ENCODE measurements at places on chromosomes 4 and X.

GRCh38 chr4:128823025-128823661, 13.6 kb downstream of the JADE1 start:
- DNase-seq = no peak

- DNase-seq = no peak
These were observed 229.6 kb downstream of the PRDM5 start for GRCh38 chr4:120692964-120693363.

GRCh38 chr4:143713955-143714625, 13.6 kb upstream of the FREM3 start:
- no peak for DNase-seq

- no peak for DNase-seq
These were observed 16.3 kb upstream of the FAT1 start for GRCh38 chr4:186739802-186740434.

GRCh38 chrX:57380026-57380796, 93.7 kb downstream of the FAAH2 start:
- DNase-seq = no peak

DNA sequence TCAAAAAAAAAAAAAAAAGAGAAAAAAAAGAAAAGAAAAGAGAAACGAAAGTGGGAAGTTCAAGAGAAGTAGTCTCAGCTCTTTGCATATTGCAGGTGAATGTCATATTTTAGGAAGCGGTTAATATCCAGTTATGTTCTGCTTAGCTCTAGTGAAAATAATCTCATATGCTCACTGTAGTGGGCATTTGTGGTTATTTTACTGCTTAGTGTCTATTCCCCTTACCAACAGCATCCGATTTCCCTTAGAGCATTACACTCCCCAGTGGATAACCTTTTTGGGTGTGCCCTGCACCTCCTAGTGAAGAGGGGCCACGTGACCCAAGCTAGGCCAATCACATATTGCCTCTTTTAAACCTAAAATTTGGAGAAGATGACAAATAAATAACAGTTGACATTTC, 111.2 kb upstream of the ZNF827 start:
- DNase-seq = no peak

DNA sequence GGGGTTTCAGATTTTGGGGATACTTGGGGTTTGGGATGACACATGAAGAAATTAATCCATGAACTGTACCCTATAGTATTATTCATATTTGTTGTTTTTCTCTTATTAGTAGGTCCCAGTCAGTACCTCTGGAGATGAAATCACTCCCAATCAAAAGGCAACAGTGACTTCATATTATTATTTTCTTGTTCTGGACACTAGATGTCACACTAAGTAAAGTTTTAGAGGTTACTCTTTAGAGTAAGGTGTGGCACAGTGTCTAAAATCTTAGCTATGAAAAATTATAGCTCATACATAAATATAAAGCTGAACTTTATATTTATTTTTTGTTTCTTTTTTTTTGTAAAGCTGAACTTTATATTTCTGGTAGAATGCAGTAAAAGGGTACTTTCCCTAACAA, 35.1 kb downstream of the FAM114A1 start:
- peak; percentile 55 for DNase-seq

DNA sequence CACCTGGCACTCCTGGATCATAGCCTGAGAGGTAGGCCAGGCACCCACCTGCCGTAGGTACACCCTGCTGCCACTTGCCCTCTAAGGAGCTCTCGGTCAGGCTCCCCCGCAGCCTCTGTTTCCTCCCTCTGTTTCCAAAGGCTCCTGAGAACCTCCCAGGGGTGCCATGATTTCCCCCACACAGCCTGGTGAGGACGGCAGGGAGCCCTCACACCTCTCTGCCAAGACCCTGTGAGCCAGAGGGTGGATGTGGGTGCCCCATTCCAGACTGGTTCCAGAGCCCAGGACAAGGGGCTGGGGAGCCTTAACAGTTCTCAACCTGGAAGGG, 1.6 kb upstream of the ABLIM2 start:
- no peak for DNase-seq

- no peak for DNase-seq
These were observed 21.8 kb downstream of the NKX3-2 start for GRCh38 chr4:13522282-13523104.

GRCh38 chr4:181108237-181108636, 1135.0 kb upstream of the TENM3 start:
- no peak for DNase-seq

DNA sequence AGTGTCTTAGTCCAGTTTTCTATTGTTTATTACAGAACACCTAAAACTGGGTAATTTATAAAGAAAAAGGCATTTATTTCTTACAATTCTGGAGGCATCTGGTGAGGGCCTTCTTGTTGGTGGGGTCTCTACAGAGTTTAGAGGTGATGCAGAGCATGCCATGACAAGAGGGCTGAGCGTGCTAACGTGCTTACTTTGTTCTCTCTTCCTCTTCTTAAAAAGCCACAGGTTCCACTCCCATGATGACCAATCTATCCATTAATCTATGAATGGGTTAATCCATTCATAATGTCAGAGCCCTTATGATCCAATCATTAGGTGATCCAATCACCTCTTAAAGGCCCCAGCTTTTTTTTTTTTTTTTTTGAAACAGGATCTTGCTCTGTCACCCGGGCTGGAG, 291.5 kb upstream of the GALNTL6 start:
- DNase-seq = no peak

DNA sequence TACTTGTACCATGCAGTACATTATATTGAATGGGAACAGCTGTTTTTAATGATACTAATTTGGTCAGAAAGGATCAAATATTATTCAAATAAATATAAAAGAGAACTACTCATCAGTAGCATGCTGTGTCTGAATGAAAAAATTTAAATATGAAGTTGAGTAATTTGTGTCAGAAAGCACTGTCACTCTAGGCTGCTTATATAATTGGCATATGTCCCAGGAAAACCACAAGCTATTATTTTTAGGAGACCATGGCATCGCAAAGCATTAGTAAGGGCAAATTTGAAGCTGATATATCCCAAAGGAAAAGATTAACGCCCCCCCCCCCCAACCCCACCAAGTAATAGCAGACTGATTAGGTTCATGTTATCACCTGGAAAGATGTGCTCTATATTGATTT, 388.5 kb upstream of the SPANXN4 start:
- DNase-seq = no peak

GRCh38 chr4:20268028-20268427, 16.3 kb downstream of the SLIT2 start:
- DNase-seq = no peak

GRCh38 chr4:20109391-20109790, 142.3 kb upstream of the SLIT2 start:
- DNase-seq = peak; percentile 3

- no peak for DNase-seq
These were observed 92.1 kb downstream of the SLC9A7 start for GRCh38 chrX:46666831-46667230.

DNA sequence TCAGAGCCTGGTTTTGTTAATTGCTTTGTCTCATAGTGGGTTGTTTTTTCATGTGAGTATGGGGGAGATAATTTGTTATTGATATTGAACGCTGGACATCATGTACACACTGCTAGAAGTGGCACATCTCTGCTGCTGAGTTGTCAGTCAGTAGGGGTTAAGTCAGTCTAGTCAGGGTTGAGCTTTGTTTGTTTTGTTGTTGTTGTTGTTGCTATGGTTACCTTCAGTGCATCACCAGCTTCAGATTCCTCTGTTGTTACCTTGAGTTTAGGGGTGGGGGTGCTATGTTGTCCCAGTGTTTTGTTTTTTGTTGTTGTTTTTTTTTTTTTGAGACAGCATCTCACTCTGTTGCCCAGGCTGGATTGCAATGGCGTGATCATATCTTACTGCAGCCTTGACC, 9.9 kb downstream of the YIPF6 start:
- DNase-seq = no peak

DNA sequence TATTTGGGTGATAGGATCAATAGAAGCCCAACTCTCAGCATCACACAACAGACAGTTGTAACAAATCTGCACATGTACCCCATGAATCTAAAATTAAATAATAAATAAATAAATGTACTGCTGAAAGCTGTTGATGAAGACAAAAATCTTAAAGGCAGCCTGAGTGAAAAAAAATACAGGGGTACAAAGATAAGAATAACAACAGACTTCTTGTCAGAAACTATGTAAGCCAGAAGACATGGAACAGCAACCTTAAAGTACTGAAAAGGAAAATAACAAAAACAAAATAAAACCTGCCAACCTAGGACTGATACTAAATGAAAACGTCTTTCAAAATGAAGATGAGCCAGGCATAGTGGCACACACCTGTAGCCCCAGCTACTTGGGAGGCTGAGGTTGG, 25.0 kb upstream of the PDLIM5 start:
- no peak for DNase-seq

- no peak for DNase-seq
These were observed 19.8 kb downstream of the GBA3 start for GRCh38 chr4:22712529-22712928.

- DNase-seq = peak; percentile 35
These were observed 1.4 kb upstream of the ZFX start for GRCh38 chrX:24148121-24148520.

GRCh38 chr4:6198278-6198677, 2.1 kb downstream of the JAKMIP1 start:
- no peak for DNase-seq

- no peak for DNase-seq
These were observed 25.2 kb downstream of the UBQLN2 start for GRCh38 chrX:56588397-56589188.

GRCh38 chr4:122341886-122342285, 36.9 kb upstream of the ADAD1 start:
- DNase-seq = no peak

DNA sequence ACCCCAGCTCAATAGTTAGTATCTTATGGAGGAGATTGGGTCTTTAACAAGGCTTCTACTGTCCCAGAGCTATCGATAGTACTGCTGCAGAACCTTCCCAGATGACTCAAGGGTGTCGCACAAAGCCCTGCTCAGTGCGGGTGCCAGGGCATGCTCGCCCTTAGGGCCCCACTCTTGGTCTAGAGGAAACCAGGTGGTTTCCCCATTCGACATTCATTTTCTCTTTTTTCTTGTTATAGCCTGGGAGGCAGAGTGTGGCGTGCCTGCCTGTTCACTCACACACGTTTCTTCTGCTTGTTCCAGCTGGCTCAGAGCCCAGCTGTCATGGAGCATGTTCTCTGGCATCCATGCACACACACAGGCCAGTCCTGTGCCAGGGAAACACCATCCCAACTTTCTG, 144.5 kb downstream of the SMIM20 start:
- DNase-seq = no peak

DNA sequence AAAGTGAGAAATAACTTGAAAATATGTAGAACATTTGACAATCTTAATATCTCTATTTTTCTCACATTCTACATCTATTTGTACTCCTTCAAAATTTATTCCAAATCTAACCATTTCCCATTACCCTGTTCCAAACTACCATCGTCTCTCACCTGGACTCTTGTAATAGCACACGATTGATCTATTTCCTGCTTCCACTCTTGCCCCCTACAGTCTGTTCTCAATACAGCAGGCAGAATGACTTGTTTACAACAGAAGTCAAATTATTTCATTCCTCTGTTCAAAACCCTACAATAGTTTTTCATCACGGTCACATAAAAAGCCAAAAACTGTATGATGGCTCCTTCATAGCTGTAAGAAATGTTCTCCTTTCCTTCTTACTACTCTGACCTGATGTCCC, 21.1 kb upstream of the LUZP4 start:
- no peak for DNase-seq

GRCh38 chrX:17174671-17175070, 200.3 kb upstream of the NHS start:
- DNase-seq = no peak

DNA sequence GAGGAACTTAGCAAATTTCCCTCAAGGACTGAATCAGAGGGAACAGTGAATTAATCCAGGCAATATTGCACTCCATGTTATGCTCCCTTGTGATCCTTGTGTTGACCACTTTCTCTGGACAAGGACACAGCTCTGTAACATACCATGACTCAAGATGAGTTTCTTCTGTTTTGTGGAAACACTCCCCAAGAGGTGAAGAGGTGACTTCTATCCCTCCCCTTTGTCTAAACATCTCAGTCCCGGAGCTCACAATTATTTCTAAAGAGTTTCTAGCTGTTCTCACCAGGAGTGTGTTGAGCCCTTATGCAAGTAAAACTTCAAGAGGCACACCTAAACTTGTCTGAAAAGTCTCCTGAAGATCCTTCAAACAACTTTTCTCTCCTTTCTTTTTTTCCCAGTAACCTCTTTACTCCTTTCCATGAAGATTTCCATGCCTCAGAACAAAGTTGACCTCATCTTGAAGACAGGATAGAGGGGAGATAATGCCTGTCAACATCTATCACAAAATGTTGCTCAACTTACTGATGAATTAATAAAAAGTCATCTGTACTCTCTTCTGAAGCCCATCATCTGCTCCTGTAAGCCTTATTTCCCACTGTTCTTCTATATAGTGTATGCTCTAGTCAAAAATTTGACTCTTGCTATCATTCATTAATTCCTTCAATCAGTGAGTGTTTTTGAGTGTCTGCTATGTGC, 429.1 kb downstream of the SPRY1 start:
- no peak for DNase-seq

DNA sequence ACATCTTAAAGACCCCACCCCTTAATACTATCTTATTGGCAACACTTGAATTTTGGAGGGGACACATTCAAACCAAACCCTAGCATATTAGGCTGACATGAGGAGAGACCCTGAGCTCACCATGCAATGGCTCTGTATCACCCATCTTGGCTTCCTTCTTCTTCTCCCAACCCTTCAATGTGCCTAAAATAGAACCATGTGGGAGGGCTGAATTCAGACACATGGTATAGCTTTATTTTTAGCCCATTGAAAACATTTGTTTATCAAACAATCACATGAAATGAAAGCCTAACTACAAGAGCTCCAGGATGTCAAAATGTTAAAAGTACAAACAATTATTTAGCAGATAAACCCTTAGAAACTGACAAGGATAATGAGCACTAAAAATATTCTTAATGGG, 81.6 kb downstream of the RASL11B start:
- DNase-seq = no peak

GRCh38 chrX:10486373-10486772, 134.0 kb downstream of the MID1 start:
- no peak for DNase-seq

DNA sequence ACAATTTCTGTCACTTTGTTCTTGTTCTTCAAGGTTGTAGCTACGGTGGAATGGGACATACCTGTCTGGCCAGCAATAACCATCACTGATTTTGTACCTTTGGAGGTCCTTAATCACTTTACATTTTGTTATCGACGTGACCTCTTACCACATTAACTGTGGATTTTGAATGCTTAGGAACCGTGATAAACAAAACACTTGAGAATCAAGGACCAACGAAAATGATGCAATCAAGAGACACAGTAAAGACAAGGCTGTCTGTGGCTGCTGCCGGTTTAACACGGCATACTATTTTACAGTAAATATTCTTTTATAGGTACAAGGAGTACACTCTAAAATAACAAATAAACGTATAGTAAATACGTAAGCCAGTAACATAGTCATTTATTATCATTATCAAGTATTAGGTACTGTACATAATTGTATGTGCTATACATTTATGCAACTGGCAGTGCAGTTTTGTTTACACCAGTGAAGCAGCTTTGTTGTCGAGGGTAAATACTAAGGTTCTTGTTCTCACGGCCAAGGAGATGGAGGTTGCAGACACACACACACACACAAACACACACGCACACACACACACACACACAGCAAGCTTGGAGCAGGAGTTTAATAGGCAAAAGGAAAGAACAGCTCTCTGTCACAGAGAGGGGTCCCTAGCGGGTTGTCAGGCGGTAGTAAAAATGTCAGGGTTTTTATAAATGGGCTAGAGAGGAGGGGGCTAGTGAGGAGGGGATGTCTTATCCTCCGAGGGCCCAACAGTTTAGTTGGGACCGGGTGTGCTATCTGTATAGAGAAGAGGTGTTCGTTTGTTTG, 194.7 kb upstream of the CXorf51B start:
- DNase-seq = no peak

Data from KBM-7 (cell line).